ENCODE measurements at places on chromosomes 1 and 21.

DNA sequence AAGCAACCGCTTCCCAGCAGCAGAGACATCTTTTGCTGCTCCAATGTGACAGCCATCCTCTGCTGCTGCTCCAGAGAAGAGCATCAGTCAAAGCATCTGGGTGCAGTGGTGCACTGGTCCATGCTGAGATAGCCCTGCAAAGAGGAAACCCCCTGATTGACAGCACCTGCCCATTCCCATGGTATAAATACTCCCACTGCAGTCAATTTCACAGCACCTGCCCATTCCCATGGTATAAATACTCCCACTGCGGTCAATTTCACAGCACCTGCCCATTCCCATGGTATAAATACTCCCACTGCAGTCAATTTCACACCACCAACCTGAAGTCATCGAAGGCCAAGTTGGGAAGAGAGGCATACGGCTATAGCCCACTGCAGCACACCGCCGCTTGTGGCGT lies 25.5 kb downstream of the FBXO2 start:
- DNase-seq = no peak

DNA sequence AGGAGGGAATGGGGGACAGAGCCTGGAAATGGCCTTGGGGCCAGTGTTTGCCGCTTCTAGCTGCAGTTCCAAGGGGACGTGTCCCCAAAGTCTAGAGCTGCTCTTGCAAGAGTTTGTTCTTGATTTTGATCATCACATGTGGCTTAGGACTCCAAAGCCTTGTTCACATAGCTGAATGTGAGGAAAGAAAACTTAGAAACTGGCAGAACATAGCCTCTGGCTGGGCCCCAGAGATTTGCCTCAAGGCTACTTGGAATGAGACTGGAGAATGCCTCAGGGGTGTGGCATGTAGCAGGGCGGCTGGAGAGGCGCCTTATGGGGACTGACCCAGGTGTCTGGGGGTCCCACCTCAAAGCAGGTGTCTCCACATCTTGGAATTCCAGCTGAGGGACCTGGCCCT lies 2.3 kb downstream of the PDXK start:
- DNase-seq = no peak

GRCh38 chr1:4916610-4917009 lies 262.2 kb downstream of the AJAP1 start:
- no peak for DNase-seq

- DNase-seq = no peak
Measured at GRCh38 chr1:234598974-234599616, 10.9 kb downstream of the IRF2BP2 start.

DNA sequence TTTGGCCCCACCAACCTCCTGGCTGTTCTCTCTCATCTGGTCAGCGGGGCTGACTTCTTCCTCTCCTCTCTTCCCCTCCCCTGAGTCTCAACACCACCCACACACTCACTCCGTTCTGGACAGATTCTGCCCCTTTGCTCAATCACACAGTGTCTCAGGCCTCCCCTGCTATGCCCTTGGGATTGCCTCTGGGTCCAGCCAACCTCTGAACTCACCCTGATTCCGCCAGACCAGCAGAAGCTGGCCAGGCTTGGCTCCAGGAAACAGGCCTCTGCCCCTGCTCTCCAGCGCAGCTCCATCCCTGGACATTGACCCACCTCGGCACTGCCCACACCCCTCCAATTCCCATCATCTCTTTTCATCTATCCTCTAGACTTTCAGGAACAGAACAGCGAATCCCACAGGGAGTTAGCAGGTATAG lies 22.1 kb downstream of the AHDC1 start:
- DNase-seq = no peak

DNA sequence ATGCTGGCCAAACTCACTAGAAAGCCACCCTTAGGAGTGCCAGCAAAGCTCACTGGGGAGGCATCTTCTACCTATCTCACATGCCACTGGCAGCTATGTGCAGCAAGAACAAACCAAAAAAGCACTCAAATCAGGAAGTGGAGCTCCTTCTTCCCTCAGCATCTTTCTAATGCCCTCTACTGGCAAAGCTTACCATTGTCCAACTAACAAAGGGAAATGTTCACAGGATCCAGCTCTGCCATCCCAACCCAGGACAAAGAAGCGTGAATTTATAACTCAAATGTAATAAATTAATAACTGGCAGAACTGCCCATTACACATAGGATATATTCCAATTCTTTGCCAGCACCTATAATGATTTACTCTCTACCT lies 38.9 kb downstream of the LEPR start:
- DNase-seq = no peak

- no peak for DNase-seq
Measured at GRCh38 chr1:109796484-109797302, 33.0 kb upstream of the EPS8L3 start.

GRCh38 chr1:183832459-183832858 lies 27.5 kb downstream of the RGL1 start:
- DNase-seq = no peak

GRCh38 chr21:34999397-34999941 lies 49.6 kb downstream of the RUNX1 start:
- DNase-seq = no peak

- no peak for DNase-seq
Measured at GRCh38 chr21:17903029-17903806, 84.1 kb upstream of the C21orf91 start.

DNA sequence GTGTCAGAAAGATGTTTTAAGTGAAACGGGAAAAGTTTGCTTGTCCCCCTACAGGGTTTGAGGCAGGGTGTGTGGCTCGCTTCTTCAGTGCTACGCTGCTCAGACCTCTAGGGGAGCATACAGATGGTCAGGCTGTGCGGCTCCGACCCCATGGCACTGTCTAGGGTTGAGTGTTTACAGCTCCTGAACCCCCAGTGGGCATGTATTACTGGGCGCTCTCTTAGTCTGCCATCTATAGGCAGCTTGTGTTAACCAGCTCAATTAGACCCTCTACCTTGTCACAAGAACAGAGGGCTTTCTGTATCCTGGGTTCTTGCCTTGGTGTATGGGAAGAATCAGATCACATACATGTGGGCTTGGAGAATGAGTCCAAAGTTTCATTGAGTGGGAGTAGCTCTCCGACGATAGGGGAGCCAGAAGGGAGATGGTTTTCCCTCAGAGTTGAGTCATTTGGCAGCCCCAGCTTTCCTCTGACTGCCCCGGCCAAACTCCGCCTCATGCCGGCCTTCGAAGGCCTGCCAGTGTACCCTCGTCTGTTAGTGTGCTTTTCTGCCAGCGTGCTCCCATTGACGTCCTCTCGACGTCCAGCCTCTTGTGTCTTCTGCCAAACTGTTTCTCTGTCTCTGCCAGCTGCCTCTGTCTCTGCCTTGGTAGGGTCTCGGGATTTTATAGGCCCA lies 38.6 kb upstream of the ADGRL4 start:
- DNase-seq = no peak

DNA sequence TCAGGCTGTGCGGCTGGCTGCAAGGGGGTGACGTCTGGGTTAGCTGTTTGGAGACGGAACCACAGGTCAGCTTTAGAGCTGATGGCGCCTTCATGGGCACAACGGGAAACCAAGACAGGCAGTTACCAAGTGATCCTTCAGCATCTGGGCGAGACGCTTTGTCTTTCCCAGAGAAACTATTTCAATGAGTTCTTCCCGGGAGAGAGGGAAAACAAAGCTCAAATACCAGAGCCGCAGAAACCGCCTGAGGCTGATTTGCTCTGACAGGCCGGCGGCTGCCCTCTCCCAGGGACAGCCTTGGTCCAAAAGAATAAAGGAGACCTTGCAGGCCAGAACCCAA lies 76.5 kb downstream of the CD58 start:
- no peak for DNase-seq

DNA sequence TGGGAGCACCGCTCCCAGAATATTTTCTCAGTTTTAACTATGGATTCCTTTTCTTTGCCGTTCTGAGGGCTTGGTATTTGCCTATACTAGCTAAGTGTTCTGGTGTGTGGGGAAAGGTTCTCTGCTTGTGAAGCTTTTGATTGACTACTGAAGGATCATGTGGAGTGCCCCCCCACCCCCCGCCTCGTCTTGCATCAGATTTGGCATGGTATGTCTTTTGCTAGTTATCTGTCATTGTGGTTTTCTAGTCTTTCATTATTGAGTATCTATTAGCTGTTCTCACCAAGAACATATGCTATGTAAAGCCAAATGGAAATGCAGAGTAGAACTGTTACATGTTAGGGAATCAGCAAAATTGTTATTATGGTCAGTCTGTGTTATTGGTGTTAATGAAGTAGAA lies 58.3 kb downstream of the MACF1 start:
- DNase-seq = no peak

- no peak for DNase-seq
Measured at GRCh38 chr1:78619803-78620579, at the start of gene IFI44L. Gene IFI44L (plus strand): TSS chr1:78620448. CDS start chr1:78627916, 7,468 bp downstream.

DNA sequence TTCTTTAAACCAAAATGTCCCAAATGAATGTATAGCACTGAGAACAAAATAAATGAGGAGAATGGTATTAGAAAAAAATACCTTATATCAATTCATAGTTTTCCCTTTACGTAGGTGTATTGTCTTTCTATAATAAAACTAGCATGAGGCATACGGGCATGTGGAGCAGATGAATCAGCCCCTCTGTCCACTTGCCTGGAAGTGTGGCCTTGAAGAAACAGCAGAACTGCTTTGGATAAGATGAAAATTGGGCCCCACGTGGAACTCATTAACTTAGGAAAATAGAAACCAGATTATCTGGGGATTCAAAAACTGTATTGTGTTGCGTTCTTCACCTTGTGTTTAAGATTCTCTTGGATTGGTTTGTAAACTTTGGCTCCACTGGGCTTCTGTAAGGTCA lies 356.8 kb upstream of the B3GALT2 start:
- no peak for DNase-seq

DNA sequence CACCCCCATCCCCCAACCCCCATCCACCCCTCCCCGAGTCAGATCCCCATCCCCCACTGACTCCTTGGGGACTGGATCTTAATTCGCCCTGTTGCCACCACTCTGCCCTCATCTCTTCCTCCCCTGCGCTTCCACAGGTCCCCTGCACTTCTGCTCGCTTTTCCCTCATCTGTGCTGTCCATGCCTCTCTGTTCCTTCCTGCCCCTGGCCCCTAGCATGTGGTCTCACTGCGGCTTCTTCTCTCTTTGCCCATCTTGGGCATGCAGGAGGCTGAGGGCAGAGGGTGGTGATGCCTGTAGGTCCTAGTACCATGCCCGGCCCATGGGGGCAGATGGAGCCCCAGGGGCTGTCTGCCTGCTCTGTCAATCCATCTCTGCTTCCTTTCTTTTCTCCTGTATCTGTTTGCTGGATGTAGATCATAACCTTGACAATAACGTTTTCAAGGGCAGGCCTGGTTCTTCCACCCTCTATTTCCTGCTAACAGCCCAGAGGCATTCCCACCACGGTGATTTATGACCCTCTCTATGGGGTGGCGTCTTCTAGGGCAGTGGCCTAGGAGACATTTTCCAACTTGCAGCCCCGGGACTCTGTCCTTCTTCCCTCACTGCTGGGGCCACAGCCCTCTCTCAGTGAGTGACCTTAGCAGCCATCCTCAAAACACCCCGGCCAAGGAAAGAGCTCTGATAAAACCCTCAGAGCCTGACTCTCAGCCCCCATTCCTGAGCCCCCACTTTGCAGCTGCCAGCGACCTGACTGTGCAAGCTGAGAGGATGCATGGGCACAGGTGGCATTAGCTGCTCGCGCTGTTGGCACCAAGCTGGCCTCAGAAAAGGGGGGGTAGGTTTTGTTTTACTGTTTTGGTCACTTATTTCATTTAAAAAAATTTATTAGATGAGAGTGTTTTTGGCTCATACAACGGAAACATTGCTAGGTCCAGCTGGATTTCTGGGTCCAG lies 33.9 kb downstream of the TMEM51 start:
- no peak for DNase-seq

DNA sequence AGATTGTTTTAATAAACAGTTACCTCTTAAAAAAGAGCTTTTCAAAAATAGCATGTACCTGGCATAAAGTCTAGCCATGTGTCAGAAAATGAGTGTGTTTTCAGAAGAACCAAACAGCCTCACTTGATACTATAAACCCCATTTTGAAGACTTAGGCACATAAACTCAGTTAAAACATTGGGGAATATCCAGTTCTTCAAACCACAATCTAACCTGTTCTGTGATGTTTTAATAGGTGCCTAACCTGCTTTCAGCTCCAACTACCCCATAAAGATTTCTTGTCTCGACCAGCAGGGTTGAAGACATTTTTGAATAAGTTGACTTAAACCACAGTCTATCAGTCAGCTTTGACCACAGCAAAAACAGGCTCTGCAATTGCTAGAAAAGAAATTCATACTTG lies 41.3 kb downstream of the NRDC start:
- DNase-seq = no peak

- peak; percentile 82 for DNase-seq
Measured at GRCh38 chr1:71521655-71522264, 440.9 kb upstream of the ZRANB2 start.

DNA sequence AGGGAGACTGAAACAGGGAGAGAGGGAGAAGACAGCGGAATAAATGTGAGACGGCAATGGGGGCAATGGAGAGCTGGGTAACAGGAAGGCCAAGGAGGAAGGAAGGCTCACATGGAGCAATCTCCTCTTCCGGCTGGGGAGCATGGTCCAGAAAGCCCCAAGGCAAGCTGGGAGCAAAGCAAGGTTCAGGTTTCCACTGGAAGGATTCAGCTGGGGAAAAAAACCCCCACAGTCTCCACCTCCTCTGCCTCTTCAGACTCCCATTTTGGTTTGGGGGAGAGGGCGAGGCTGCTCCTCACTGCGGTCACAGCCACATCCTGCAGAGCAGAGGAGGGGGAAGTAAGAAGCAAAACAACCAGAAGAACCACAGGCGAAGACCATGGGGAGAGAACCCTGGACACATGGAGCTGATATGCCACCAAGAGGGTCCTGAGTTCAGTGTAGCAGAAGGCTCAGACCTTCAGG lies 650 bp downstream of the TNFAIP8L2 start:
- DNase-seq = no peak
